ENCODE measurements at places on chromosomes 6 and 20.

DNA sequence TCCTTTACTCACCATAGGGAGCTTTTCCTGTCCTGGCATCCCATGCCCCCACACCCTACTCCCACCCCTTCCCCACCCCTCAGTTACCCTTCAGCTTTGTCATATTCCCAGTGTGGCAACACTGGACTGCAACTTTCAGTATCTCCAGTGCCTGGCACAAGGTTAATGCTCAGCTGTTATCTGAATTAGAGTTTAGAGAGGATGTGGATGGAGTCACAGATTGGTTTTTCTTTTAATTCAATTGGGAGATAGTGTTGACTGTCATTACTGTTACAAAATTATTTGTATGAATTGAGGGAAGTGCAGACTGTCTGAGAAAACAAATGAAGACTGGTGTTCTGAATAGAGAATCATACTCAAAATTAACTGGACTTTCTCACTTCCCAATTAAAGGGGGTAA is 89.9 kb downstream of the TULP4 start:
- DNase-seq = no peak

DNA sequence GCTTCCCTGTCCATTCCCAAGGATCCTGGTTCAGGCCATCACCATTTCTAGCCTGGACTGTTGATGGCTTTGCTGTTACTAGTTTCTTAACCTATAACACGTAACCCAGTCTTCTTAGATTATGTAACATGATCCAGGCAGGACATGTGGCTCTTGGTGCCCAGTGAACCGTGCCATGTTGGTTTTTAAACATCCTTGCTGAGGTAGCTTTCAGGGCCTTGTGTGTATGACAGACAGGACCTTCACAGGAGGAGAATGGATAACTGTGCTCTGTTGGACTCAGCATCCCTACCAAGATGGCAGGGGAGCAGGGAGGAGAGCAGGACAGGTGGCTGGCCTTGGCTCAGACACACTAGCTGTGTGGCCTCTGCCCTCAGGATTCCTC is 46.8 kb downstream of the PANK2 start:
- DNase-seq = no peak

DNA sequence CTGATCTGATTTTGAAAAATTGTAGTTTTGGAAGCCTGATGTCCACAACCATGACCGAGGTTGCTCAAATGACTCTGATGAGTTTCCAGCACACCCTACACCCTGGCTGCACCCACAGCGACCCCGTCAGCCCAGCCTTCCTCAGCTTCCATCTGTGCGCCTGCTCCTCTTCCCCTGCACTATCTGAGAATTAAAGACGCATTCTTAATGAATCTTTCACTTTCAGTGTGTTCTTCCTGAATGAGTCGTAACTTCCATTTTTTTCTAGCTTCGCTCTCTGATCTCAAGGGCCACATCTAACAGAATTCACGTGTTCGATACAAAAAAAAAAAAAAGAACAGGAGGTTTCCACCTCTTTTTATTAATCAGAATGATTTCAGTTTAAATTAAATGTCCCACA is 21.3 kb upstream of the RREB1 start:
- no peak for DNase-seq

DNA sequence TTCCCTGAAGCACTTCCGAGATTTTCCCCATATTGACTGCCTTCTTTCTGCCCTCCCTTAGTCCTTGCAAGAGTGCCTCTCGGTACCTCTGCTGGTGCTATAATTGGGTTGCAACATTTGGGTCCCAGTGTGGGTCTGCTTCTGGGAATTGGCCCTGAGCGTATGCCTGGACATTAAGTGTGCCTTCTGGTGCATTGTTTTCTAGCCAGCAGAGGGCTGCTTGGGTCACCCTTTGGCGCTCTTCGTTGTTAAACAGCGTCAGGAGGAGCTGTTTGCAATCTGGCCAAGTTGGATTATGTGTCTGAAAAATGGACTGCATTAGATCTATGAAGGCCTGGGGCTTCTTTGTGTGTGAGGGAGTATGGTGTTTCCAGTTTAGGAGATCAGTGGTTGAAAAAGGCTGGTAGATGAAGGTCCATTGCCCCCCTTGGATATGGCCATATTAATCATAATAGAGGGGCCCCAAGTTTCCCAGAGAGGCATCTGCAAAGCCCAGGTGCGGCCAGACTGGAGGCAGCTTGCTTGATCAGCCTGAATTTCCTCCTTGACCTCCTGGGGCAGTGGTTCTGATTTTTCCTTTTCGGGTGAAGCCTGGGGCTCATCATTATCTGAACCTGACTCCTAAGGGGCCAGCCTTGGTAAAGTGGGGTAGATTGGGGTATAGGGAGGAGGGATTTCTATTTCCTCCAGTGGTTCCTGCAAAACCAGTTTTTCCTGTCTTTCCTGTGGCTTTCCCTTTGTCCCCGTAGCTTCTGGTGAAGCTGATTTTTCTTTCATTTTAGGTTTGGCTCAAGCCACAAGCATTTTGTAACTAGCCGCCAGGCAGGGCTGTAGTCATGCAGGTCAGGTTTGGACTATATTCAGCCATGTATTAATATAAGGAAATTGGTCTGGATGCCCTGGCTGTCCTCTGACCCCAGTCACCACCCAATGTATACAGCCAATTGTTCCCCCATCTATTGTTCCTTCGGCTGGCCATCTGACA is 85.4 kb upstream of the GPR6 start:
- DNase-seq = no peak

DNA sequence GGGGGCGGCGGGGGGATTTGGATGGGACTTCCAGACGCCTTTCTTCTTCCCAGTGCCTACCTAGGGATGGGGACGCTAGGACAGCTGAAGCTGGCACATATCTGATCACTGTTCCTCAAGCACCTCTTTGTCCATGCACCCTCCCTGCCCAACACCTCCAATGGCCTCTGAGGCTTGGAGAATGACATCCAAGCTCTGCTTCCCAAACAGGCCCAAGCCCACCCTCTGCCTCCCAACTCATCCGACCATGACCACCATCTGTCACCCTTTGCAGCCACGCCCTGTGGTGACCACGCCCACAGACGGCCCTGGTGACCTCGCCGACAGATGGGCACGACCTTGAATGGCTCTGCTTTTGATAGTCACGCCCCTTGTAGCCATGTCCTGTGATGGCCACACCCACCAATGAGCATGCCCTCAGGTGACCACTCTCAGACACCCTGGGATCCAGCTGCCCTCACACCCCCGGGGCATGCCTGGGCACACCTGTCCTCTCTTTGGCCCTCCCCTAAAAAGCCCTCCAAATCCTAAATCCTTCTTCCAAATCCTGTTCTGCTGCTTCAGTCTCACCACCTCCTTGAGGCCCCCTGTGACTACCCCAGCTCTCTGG is 51.0 kb downstream of the SSR1 start:
- DNase-seq = no peak

DNA sequence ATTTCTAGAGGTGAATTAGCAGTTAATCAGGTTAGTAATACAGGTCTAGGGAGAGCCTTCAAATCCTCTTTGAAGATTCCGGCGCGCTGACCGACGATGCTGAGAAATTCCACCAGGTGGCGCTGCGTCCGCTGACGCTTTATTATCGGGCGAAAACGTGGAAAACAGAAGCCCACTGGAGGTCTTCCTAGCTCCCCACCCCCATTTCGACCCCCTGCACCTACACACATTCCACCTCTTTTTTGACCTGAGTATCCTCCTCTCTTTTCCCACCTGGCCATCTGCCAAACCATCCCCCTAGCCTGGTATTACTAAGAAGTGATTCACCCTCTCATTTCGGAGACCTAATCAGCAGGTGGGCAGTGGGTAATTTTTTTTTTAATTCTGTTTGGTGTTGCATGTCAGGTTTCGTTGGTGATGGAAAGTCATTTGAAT is 65.4 kb upstream of the RIN2 start:
- DNase-seq = no peak

GRCh38 chr6:11584244-11584643 is 46.7 kb downstream of the TMEM170B start:
- DNase-seq = no peak

GRCh38 chr6:144588697-144589325 is 303.7 kb downstream of the UTRN start:
- DNase-seq = no peak

GRCh38 chr6:72631480-72631879 is 9.6 kb downstream of the KCNQ5 start:
- no peak for DNase-seq

DNA sequence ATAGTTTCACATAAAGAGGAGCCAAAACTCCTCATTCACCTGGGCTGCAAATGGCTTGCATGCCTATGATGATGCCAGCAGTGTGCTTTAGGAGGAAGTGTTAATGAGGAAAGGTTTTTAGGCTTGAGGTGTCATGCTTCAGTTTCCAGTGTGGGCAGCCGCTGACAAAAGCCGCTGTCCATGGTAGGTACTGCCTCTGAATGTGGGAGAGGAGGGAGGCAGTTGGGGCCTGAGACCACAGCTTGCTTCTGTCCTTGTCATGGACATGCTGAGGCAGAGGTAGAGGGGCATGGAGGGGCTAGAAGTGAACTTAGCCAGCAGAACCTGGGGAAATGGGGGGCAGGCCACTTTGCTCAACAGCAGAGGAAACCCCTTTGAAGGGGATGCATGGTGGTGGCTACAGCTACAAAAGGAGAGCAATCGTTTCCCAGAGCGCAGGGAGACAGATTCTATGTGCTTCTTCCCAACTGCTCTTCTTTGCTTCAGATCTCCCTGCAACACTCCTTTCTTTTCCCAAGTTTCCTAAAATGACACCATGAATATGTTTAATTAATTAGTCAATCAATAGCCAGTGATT is 372.1 kb upstream of the CNR1 start:
- peak; percentile 8 for DNase-seq

GRCh38 chr6:116073765-116074440 is 13.2 kb upstream of the FRK start:
- no peak for DNase-seq

DNA sequence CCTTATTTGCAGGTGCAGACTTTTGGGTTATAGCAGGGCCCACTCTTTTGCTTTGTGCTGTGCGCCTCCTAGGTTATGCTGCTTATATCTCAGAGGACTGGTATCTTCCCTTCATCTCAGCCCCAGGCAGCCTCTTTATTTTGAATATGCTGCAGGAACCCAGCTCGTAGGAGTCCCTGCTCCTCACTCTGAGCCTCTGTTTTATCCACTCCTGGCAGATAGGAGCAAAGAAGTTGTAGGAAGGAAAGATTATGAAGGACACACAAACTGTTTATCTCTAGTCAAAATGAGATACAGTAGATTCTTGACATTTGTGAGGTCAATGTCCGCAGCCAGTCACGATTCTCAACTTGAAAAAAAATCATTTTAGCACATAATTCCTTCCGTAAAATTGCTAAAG is 15.6 kb downstream of the L3MBTL3 start:
- DNase-seq = no peak

- DNase-seq = no peak
These were observed 199.1 kb downstream of the ERMARD start for GRCh38 chr6:169950558-169950957.

- DNase-seq = no peak
These were observed 13.2 kb upstream of the KIF25 start for GRCh38 chr6:167984144-167984719.

DNA sequence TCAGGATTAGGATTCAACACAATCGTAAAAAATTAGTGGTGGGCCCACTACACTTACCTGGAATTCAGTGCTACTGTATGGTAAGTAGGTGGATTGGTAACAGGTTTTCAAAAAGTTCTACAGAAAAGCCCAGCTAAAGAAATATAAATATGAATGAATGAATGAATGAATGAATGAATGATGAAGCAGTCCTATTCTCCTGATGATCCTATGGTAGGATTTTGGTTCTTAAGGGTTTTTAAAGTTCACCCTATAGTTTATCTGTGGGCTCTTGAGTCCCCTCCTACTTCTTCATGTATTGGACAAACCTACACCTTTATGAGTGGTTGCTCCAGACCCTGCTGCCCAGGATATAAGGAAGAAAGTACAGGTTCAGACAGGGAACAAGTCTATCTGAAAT is 89.5 kb upstream of the HEY2 start:
- DNase-seq = no peak

- no peak for DNase-seq
These were observed 703.8 kb downstream of the RFPL4B start for GRCh38 chr6:113050979-113051378.

- DNase-seq = no peak
These were observed 200.3 kb upstream of the FAM83B start for GRCh38 chr6:54646069-54646950.

DNA sequence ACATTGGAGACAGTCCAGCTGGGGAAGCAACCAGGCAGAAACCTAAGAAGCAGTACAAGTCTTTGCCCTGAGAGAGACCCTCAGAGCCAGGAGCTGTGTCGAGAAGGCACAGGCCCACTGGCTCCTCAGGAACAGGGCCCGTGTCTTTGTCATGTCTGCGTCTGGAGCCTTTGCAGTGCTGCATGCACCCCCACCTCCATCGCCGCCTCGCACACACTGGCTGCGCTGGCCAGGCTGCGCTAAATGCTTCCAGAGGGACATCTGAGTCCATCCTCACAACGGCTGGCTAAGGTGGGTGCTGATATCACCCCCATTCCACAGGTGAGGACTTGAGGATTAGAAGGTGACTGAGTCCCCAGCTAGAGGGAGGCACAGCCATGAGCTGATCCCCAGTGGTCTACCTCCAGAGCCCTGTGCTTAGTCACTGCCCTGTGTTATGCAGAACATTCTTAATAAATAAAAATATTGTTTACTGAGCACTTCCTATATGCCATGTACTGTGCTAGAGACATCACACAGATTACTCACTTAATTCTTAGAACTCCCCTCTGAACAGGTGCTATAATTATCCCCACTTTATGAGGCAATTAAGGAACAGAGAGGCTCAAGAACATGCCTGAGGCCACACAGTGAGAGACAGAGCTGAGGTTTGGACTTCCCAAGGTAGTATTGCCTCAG is 27.6 kb downstream of the GABRR2 start:
- no peak for DNase-seq

- no peak for DNase-seq
These were observed 259.7 kb downstream of the RFPL4B start for GRCh38 chr6:112606656-112607435.

- no peak for DNase-seq
These were observed 6.2 kb downstream of the JPH2 start for GRCh38 chr20:44180814-44181213.

DNA sequence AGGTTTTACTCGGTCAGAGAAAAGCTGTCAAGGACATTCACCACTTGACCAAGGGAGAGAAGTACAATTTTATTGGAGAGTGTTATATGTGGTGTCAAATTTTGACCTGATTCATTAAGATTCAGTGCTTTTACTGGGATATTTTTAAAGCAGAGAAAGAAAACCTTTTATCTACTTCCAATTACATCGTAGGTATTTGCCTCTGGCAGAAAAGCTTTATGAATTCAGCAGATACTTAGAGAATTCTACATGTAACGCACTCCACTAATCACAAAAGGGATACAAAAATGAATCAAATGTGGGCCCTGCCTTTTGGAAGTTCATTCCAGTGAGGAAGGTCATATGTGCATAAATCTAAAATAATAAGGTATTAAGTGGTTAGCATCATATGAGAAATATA is 133.7 kb downstream of the STXBP5 start:
- DNase-seq = no peak

- no peak for DNase-seq
These were observed 184.4 kb downstream of the PRL start for GRCh38 chr6:22112461-22112860.

DNA sequence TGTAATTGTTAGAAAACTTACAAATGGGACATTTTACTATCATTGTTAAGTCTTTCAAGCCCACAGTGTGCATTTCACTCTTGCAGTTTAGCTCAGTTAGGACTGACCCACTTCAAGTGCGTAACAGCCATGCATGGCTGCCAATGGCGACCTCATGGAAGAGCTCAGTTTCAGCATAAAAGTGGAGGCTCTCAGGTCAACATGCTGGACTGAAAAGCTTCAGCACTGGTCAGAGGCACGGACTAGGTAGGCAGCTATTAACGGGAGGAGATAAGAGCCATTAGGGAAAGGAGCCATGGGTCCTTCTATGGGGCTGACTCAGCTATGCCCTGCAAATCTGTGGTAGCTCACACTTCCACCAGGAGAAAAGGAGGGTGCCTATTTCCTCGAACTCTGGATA is 101.8 kb downstream of the TTLL2 start:
- no peak for DNase-seq
